Activated CD4-positive, alpha-beta T cell treated with anti-CD3 and anti-CD28 coated beads, Interleukin-2, amount 10 ng/mL, durations not matched to agents 7 days and 5 days (primary cell): ENCODE measurements at places on chromosomes 4 and X.

GRCh38 chr4:71275570-71275969 lies 63.2 kb upstream of the SLC4A4 start:
- no peak for DNase-seq

DNA sequence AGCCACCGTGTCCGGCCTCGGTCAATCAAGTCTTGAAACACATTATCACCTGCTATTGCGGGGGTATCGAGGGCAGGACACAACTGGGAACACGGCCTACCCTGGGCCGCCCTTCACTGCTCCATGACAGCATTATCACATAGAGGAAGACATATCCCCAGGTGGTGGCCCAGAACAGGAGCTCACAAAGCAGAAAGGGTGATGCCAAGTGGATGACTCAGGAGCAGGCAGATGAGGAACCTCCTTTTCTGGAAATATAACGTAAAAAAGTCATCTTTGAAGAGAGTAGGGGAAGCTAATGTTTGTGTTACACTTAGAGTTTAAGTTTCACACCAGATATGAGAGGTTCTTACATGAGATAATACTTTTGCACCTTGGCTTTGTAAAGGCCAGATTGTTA lies 5.3 kb upstream of the SUPT20HL1 start:
- DNase-seq: no peak

DNA sequence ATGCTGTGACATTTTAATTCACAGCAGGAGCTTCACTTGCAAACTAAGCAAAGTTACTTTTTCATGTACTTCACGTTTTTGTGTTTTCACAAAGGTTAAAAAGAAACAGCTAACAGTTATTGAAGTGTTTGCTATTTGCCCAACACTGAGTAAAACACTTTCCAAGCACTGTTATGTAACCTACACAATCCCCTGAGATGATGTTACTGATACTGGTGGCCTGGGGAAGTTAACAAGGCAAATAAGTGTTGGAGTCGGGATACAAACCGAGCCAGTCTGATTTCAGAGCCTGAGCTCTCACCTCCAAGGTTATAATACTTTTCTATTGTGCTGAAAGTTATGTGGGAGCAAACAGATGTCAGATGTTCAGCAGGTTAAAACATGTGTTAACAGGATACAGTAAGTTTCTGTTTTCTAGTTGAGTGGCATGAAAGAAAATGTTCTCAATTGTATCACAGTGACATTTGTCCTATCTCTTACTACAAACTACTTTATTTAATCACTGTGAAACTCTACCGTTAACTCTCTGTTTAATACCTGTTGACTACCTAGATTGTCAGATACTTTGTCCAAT lies 3.9 kb upstream of the CXCL13 start:
- no peak for DNase-seq

DNA sequence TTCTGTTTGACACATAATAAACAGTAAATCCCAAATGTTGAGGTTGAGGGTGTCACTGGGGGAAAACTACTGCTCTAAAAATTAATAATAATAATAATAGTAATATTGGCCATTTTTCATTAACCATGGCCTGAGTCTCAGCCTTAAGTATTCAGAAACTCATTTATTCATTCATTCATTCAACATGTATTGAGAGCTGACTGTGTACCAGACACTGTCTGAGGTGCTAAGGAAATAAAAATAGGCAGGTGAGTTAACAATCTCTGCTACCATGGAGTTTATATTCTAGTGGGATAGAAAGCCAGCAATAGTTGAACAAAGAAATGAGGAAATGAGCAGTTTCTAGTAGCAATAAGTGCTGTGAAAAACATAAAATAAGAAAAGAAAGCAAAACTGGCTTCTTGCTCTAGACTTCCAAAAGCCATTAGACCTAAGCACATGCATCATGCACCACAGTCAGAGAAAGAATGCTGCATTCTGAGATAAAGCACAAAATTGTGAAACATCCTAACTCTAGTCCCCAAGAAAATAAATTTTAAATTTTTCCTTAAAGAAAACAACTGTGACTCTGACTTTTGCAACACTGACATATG lies 278.7 kb downstream of the RCHY1 start:
- no peak for DNase-seq

GRCh38 chr4:165502916-165503907 lies 124.4 kb downstream of the CPE start:
- DNase-seq: no peak

DNA sequence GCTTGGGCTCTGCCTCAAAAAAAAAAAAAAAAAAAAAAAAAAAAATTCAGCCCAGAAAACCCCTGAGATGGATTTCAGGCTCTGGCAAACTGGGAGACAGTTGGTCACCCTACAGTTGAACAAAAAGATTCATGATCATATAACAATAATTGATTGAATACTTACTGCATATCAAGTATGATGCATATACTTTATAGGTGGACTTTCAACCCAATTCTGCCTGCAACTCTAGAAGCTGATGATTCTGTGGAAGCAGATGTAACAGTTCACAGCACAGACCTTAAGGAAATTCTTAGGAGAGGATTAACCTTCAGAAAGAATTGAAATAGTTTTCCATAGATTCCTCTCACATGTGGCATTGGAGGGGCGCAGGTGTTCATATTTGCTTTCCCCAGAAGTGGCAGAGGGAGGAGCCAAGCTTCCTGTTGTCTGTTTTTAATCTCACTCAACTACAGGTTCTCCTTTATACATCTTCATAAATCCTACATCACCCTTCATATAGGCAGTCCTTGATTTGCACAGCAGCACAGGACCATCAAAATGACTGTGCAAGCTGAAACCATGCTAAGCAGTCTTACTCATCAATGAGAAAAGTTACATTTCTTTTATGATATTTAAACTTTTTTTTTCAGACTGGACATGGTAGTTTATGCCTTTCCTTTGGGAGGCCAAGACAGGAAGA lies 149.4 kb upstream of the KLF3 start:
- DNase-seq: no peak

- DNase-seq: no peak
Measured at GRCh38 chr4:156228676-156229075, 275.0 kb upstream of the CTSO start.

DNA sequence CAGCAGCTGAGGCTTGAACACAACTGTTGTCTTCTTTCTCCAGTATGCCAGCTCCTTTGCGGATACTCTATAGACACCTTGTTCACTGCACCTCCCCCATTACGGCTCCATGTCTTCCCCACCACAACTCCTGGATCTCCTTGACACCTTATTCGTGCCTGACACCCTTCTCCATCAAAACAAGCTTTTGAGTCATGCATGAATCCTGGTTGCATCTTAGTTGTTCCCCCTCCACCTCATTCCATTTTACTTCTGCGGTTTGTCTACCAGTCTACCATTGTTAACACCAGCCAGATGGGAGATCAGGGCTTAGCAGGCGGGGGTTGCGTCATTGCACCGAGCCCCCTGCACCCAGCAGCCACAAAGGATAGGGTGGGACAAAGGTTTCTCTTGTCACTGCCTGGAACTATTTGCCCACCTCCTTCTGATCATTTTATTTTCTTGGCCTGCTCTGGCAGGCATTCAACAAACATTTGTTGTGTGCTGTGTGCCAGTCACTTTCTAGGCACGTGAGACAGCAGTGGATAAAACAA lies 2.0 kb upstream of the CDK16 start:
- no peak for DNase-seq

GRCh38 chr4:82371497-82371896 lies 2.3 kb downstream of the HNRNPD start:
- no peak for DNase-seq

DNA sequence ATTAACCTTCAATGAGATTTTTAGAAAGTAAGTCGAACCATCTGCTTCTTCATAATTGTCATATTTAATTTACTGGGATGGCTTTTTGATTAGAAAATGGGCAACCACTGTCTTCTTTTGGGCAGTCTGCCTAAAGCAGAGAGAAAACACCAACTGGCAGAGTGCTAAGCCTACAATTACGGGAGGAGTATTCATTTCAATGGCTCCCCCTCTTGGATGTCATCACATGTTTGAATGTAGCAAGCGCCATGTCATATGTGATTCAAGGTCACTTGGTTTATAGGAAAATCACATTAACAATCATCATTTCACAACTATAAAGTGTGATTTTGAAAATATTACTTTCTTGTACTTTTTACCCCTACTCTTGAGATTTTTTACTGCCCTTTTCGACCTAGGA lies 261.9 kb downstream of the FRMPD4 start:
- DNase-seq: no peak

DNA sequence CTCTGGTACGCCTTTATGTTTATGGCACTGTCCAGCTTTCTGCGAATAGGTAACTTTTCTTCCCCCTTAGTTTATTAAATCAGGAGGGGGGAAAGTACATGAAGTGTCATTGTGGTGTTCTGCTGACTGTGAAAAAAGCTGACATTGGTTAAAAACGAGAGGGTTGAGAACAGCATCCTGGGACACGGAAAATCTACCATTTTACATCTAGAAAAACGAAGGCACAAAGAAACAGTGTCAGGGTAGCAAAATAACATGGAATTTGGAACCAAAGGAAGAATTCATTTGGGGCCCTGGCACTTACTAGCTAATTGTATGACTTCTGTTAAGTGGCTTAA lies 1.2 kb upstream of the AMOT start:
- no peak for DNase-seq

DNA sequence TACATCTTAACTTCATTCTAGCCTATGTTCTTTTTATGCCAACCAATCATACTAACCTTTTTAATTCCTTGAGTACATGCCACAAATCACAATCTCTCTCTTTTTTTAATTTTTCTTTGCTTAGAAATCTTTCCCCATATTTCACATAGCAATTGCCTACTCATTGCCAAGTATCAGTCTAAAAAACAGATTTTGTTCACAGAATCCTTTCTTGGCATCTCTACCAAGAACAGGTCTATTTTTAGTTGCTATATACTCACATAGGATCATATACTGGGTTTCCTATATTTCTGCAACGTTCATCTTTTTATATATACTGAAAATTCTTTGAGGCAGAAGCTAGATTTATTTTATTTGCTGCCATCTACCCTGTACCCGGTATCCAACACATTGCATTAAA lies 292.1 kb downstream of the GASK1B start:
- DNase-seq: no peak

DNA sequence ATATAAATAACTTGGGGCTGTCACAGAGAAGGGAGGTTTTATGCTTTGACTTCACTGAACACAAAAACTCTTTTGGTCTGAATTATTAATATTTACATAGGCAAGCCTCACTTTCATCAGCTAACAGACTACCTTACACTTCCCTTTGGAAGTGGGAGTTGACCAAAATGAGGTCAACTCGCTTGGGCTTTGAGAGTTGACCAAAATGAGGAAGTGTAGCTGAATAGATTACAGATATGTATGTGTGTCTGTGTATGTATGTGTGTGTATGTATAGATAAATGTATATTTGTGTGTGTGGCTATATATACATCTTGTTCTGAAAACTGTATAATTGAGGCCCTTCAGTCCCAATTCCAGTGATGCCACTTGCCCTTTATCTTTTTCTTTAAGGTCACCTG lies 113.3 kb upstream of the IL13RA1 start:
- no peak for DNase-seq

DNA sequence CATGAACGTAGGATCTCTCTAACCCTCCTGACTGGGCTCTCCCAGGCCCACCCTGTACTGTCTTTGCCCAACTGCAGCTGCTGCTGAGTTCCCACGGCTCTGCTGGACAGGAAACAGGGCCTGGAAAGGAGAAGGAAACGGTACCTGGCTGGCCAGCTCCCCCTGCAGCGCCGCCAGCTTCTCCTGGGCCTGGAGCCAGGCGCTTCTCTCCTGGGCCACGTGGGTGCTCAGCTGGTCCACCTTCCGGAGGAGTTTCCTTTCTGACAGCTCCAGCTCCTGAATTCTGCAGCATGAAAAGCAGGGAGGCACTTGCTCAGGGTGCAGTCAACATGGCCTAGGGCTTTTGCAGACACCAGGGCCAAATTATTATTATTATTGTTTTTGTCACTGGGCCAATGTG lies 6.5 kb downstream of the C4orf50 start:
- DNase-seq: no peak

GRCh38 chr4:152734015-152734698 lies 45.4 kb downstream of the TIGD4 start:
- no peak for DNase-seq

DNA sequence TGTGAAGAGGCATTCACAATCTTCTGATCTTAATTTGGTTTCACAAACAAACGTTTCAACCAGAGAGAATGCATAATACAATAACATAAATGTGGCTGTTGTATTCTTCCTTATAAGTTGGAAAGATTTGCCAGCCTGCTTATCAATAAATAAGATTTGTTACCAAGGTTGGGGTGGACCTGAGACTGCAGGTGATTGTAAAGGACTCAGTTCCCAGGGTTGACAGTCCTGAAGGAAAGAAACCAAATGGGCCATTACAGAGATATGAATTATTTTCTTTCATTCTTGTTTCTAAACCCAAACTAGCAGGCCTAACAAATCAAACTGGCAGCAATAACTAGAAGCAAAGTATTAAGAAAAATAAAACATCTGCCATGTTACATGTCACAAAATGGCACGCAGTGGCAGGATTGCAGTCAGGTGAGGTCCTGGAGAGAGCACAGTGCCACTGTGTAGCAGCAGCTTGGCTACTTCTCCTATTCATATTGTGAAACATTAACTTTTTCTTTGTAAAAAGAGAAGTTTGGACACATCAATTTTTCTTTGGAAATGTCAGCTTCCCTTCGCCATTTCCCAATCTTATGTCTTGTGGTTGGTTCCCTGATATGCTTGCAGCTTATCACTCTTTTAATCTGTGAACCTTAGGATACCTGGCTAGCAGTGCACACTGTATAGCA lies 133.8 kb upstream of the EMCN start:
- DNase-seq: no peak

DNA sequence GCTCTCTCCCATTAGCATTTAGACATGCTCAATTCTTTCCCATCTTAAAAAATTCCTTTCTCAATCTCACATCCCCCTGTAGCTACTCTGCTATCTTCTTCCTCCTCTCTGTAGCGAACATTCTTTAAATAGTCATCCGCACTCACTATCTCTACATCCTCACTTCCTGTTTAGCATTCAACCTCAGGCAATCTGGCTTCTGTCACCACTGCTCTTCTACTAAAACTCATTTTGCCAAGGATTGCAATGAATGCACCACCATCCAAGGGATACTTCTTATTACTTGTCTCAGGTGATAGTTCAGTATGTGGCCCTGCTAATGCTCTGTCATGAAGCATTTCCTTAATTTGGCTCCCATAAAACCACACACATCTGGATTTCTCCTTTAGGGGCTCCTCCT lies 10.9 kb upstream of the TET2 start:
- DNase-seq: no peak

DNA sequence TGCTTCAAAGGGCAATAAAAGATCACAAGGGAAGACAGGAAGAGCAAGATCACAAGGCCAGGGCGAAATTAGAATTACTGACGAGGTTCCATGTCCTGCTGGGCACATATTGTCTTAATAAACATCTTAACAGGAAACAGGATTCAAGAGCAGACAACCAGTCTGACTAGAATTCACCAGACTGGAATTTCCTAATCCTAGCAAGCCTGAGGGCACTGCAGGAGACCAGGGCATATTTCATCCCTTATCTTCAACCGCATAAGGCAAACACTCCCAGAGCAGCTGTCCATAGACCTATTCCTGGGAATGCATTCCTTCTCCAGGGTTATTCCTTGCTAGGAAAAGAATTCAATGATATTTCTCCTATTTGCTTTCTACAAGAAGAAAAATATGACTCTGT lies 12.4 kb upstream of the TDO2 start:
- no peak for DNase-seq
